Activated CD4-positive, alpha-beta memory T cell treated with anti-CD3 and anti-CD28 coated beads for 36 hours (primary cell): ENCODE measurements at places on chromosomes 12 and 14.

DNA sequence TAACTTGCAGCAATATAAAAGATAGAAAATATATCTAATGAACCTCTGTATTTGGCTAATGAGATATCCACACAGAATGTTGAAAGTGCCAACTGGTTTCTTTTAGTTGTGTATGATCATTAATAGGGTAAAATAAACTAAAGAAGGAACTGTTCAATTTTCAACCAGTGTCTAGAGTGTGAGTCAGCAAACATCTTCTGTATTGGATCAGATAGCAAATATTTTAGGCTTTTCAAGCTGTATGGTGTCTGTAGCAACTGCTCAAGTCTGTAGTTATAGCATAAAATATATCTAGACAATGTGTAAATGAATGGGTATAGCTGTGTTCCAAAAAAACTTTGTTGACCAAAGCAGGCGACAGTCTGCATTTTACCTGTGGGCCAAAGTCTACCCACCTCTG is 23.5 kb upstream of the NOVA1 start:
- no peak for DNase-seq

DNA sequence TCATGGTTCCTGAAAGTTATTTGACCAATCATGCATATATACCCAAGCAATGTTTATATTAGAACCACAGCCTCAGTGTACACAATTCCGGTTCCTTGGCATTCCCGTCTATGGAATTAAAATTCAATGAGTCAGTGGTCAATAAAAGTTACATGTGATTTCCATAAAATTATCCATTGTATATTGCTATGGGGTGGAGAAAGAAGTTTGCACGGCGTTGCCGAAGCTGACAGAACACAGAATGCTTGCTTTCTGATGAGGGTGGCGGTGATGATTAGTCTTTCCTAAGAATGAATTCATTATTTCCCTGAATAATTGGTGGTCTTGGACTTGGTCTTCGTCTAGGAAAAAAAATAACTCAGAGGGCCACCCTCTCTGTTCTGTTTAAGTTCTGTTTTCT is 214.1 kb downstream of the ANO2 start:
- no peak for DNase-seq

- no peak for DNase-seq
These were observed 94.5 kb downstream of the NTS start for GRCh38 chr12:85968606-85969005.

DNA sequence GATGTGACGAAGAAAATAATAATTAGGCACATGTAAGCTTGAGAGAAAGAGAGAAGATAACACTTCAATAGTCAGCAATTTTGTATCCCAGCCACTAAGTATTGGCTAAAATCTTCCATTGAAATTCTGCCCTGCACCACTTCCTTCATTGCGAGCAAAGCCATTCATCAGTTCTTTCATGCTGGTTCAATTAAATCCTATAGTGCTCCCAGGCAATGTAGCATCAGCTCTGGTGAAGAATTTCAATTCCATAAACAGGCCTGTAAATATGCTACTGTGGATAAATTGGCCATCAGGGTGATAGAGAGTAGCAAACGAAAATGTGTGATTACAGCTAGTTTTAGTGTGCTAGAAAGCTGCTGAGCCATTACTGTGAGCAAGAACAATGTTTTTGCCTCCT is 24.7 kb downstream of the RPL10L start:
- DNase-seq: no peak

DNA sequence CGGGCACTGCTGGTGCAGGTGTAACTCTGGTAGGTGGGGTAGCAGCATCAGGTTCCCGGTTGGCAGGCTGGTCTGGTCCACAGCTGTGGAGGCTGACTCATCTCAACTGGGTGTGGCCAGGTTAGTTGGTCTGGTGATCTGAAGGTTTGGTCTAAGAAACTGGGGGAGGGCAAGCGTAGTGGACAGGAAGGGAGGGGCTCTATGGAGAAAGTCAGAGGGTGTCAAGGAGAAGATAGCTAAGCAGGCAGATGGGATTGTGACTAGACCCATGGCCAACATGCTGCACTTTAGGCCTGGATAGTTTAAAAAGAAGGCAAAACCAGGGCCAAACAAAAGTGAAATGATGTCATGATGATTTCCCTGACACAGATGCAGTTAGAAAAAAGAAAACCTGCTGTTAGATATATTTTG is 7.9 kb downstream of the TRIM9 start:
- no peak for DNase-seq

DNA sequence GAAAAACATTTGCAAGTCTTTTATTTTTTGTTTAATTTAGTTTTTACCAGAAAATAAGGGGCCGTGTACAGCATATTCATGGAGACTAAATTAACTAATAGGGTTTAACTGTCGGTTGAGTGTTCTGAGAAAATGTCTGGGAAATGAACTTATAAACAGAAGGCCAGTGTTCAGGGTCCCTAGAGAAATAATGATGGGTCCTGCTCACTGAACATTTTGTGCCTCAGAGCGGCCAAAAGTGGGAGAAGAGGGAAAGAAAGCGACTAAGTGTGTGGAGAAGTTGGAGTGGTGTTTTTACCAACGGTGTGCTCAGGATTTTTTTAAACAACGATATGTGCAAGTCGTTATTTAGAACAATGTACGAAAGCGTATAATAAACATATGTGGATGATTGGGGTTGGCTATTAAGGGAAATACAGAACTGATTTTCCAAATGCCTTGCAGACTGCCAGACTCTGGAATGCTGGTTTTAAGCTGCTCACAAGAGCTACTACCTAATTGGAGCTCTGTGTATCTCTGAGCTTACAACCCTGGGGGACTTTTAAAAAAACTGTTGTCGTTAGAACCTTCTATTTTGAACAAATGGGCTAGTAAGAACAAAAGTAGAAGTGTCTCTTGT is 166.7 kb downstream of the SLC38A4 start:
- DNase-seq: no peak

GRCh38 chr14:100834794-100835547 is 9.1 kb downstream of the MEG3 start:
- no peak for DNase-seq

DNA sequence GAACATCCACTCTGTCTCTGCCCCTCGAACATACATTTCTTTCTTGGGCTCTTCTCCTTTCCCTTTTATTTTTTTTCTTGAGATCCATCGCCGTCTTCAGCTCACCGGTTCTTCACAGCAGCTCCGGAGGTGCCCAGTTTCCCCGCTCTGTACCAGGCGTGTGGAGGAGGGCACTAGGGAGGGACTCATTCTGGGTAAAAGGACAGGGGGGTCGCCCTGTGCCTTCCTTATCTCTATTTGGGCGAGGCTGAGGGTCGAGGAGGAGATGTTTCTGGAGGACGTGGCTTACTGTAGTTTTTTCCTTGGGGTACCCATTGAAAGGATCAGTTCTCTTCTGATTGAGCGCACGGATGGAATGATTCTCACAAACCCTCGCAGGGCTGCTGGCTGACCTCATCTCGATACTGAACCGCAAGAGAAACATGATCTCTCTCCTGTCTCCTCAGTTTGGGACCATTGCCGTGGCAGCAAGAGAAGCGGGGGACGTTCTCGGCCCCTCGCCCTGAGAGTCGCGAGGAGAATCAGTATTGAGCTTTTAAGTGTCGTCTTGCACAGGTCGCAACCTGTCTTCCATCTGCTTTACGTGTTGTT is 386 bp downstream of the LIN52 start:
- peak; percentile 72 for DNase-seq

DNA sequence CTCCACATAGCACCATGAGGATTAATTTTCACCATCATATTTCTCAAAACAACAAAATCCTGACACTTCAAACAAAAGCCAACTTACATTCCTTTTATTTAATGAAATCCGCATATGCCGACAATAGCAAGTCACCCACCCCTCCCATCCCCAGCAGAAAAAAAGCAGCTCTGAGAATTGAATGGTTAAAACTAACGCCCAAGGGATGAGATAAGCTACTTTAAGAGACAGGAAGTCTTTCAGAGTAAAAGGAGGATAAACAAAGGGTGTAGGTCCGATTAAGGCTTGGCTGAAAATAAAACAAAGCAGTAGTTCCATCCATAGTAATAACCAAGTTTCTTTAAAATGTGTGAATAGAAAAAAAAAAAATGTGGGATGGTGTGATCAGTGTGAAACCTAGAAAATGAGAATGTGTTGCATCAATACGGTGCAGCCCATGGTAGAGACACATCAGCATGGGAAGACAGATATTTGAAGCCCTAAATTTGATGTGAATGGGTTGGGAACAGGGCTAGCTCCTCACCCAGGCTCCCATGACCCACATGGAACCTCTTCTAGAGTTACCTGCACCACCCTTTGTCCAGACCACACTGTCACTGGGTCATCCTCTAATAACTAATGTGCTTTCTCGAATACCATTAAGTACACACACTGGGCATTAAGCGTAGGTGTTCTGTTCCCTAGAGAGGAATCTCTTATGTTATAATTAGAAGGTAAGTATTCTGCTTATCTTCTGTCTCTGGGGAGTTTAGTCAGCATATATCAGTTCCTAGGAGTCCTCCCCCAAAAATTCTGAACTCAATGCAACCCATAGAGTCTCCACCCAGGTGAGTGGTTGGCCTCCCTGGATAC is 31.7 kb downstream of the RTRAF start:
- no peak for DNase-seq

DNA sequence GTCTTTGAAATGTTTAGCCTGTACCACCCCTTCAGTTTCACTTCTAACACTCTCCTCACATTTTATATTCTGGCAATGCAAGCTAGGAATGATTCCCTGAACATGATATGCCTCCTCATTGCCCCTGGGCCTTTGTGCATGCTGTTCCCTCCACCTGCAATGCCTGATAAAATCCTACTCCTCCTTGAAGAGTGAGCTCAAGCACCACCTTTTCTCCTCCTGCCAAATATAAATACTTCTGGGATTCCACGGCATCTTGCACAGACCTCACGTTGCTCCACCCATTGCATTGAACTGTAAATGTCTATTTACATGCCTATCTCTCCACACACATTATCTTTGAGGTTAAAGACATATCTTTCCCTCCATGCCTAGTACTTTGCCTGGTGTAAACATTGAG is 21.1 kb downstream of the NKX2-1 start:
- DNase-seq: no peak

DNA sequence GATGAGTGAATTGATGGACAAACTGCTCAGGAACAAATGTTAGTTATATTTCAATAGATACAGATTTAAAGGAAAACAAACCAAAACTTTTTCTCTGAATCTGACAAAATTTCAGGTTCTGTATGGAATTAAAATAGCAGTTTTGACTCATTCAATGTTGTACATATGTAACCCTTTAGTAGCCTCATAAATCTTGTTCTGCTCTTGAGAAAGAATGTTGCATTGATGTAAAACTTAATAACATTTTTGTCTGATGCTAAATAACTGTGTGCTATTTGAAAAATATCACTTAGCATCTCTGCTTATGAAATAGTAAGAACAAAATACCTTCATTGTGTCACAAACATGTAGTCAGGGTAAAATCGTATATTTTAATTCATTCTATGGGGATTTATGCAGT is 168.9 kb upstream of the NOVA1 start:
- no peak for DNase-seq

GRCh38 chr14:88233915-88234314 is 89.2 kb downstream of the KCNK10 start:
- peak; percentile 10 for DNase-seq

GRCh38 chr14:20811986-20812975 is 9.6 kb upstream of the RNASE1 start:
- DNase-seq: no peak
